ENCODE measurements at places on chromosomes 5 and 9.

- DNase-seq, result no peak
These were observed 208.4 kb downstream of the CD180 start for GRCh38 chr5:66987949-66988838.

DNA sequence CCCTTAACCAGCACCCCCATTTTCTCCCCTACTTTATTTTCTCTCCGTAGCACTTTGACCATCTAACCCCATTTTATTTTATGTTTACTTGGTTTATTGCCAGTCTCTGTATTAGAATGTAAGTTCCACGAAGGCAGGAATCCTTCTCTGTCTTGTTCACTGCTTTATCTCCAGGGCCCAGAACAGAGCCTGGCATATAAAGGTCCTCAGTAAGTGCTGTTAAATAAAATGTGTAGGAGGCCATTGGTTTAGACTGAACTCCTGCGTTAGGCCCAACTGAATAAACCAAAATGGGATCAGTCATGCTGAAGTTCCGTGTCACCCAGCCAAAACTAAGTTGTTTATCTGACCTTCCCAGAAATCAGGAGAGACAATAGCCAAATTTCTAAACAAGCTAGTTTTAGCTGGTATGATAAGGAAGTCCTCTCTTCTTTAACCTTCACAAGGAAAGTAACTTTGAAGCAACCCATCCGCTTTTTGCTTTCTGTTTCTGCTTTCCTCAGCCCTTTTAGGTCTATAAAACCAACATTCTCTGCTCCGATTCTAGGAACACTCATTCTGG lies 29.0 kb upstream of the CCNJL start:
- no peak for DNase-seq

DNA sequence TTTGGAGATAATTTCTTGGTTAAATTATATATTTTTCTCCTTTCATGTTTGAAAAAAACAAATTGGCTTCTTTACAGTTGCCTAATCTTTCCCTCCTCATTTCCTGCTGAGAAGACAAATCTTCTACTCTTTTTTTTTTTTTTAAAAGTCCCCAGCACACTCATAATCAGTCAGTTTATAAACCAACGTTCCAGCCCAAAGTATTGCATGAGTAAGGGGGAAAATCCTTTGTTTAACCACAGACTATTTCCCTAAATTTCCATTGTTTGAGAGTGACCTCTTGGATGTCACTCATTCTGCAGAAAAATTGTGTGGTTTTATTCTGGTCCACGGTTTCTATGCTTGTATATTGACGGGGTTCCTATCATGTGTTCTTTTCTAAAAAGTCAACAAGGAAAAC lies 55.1 kb upstream of the TLR4 start:
- no peak for DNase-seq

DNA sequence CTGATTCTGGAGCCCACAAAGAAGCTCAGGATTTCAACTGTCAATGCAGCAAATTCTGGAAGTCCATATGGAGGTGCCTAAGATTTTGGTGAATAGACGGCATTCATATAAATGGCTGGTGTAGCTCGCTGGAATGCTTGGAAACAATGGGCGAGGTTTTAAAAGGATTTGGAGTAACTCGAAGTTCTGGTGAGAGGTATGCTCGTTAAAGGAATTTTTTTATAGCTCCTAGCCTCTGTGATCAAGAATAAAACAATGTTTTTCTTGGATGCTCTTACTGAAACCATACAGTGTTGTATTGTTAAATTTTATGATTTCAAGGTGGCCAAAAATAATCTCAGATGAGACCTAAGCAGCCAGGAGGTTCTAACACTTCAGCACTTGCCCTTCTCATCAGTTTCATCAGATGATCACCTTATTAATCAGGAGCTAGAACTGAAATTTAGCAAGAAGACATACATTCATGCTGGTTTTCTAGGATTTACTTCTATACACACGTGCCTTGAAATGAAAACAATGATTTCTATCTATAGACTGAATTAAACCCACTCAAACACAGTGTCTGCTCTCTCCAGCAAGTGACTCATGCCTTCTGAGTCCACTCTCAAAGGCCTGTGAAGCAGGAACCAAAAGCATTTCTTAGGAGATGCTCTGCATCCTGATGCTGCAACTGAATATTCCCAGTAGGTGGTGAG lies 79.2 kb downstream of the OTULIN start:
- no peak for DNase-seq

GRCh38 chr9:129968690-129969485 lies 74.1 kb downstream of the FNBP1 start:
- DNase-seq, result no peak

GRCh38 chr5:58191443-58191842 lies 268.4 kb downstream of the PLK2 start:
- DNase-seq, result no peak

GRCh38 chr5:16871746-16872339 lies 64.2 kb downstream of the MYO10 start:
- DNase-seq, result no peak

GRCh38 chr9:10843151-10843550 lies 230.3 kb upstream of the PTPRD start:
- no peak for DNase-seq

GRCh38 chr5:93225748-93226147 lies 355.3 kb downstream of the NR2F1-AS1 start:
- DNase-seq, result no peak

- peak; percentile 61 for DNase-seq
These were observed 1.1 kb upstream of the SEMA4D start for GRCh38 chr9:89498852-89499480.

GRCh38 chr9:136881691-136882108 lies 4.6 kb upstream of the TRAF2 start:
- DNase-seq, result no peak

GRCh38 chr9:133063500-133064231 lies 1.9 kb downstream of the CEL start:
- DNase-seq, result no peak

DNA sequence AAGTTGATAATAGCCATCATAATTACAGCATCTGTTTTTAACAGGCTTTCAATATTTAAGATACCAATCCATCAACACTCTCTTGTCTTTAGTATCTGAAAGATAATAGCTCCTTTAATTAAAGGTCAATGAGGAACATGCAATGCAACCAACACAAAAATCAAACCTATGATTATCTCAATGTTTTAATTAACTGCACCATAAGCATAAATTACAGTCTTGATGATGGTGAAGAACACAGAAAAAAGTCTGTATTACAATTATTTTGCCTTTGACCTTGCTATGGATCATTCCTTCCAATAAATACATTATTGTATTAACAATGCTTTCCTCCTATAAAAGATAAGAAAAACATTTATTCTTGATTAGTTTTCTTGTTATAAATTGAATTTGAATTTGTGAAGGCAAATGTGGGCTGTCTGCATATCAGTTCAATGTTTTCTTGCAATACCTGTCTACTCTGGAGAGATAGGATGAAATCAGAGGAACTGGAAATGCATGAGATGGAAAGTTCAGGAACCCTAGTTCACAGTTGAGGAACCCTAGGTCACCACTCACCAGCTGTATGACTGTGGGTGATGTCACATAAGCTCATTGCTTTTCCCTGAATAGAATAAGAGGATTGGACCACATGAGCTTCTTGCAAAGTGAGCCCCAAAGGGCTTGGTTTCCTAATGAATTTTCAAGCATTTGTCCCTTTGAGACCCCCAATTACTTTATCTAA lies 58.5 kb upstream of the ANXA1 start:
- DNase-seq, result no peak

DNA sequence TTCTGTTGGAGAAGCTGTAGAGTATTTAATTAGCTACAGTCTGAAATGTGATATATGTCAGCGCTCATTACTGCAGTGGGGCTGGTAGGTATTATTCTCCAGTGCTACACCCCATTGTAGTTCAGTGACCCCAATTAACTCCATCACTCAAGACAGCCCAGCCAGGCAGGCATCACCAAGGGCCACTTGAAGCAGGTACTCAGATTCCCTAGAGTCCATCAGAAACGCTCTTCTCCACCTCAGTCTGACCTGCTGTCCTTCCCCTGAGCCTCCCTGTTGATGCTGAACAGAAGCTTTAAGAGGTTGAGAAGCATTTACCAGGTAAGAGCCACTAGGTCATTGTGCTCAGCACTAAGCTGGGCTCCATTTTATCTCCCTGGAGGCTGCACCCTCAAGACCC lies 71.8 kb downstream of the GALNT10 start:
- DNase-seq, result no peak

GRCh38 chr5:159324102-159324755 lies 6.1 kb downstream of the IL12B start:
- DNase-seq, result no peak

DNA sequence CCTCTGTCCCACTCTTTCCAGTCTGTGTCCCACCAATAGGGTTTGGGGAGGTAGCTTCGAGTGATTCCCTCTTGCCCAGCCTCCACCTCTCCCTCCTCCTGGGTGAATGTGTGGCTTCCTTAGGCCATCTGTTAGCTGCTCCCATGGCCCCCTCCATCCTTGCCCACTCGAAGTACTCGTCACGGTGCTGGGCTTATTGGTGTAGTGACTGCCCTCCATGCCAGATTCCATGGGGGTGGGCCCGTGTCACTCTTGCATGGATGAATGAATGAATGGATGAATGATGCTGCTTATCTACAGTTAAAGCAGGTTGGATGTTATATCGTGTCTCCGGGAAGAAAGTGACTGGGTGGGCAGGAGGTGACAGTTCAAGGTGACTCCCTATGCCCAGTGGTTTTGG lies 19.1 kb downstream of the HMCN2 start:
- no peak for DNase-seq

- no peak for DNase-seq
These were observed 2.5 kb downstream of the YIPF5 start for GRCh38 chr5:144167998-144168397.

DNA sequence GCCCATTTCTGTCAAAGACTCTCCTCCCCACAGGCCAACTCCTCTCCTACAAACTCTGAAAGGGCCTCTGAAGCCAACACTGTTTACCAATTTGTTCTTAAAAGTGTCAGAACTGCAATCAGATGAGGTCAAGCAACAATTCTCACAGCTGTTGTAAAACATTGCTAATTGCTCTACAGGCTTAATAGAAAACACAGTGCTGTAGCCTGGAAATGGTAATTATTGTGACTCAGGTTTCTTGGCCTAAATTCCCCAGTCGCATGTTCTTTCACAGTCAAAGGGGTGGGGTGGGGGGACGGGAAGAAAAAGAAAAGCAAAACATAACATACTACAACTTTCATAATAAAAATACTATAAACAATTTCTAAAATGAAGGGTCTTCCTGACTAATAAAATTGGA lies 343.2 kb downstream of the DMAC1 start:
- no peak for DNase-seq

- no peak for DNase-seq
These were observed 463.8 kb downstream of the BNC2 start for GRCh38 chr9:16406526-16407225.

- no peak for DNase-seq
These were observed 75.5 kb downstream of the RAI14 start for GRCh38 chr5:34731435-34732232.

- DNase-seq, result no peak
These were observed 31.7 kb downstream of the ITK start for GRCh38 chr5:157212307-157212706.

DNA sequence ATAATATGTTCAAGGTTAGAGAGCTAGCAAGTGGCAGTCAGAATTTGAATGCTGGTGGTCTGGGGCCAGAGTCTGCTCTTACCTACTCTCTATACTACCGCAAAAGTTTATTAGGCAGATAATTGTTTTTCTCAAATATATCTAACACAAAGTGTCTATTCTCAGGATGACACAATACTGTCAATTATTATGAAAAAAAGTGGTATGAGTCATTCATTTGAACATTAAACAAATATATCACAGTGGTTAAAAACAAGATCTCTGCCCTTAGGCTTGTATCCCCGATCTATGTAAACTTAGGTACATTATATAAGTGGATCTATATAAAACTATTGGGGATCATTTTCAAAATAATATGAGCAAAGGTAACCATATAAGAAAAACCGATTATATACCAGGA lies 354.9 kb downstream of the CETN3 start:
- no peak for DNase-seq

- DNase-seq, result no peak
These were observed 42.6 kb upstream of the NPR3 start for GRCh38 chr5:32668552-32668951.

DNA sequence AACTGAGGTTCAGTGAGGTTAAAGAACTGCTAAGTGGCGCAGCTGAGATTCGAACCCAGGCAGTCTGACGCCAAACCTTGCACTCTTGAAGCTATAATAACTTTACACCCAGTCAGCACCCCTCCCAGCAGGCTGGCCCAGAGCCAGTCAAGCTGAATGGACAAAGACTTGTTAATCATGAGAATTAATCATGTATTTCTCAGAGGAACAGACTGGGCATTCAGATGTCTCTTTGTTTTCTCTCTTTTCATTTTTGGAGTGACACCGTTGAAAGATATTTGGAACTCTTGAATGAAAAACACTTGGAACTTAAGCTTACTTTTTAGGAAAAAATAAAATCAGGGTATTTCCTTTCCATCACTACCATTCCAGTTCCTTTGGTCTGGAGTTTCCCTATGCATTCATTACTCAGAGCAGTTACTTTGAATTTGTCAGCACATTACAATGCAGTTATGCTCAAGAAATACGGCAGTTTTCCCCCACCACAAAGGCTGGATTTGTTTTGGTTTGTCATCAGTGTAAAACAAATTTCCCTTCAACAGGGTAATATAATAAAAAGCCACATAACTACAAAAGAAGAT lies 22.6 kb upstream of the MAMDC2 start:
- DNase-seq, result no peak

DNA sequence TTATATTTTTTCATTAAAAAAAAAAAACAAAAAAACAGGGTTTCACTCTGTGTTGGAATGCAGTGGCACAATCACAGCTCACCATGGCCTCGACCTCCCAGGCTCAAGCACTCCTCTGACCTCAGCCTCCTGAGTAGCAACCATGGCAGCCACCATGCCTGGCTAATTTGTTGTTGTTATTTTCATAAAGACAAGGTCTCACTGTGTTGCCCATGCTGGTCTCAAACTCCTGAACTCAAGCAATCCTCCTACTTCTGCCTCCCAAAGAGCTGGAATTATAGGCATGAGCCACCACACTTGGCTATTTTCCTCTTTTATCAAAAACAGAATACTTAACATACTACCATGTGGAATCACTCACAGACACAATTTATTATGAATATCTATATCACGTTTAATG lies 46.7 kb downstream of the UBAP2 start:
- no peak for DNase-seq

DNA sequence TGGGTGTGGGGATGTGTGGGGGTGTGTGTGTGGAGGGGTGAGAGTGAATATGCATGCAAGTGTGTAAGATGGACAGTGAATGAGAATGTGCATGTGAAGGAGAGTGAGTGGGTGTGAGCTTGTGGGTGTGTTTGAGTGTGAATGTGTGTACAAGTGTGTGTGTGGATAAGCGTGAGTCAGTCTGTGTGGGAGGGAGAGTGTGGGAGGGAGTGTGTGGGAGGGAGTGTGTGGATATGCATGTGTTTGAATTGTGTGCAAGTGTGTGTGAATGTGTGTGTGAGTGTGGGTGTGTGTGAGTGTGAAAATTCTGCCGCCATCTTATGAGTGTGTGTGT lies 3.7 kb upstream of the SCGB3A1 start:
- no peak for DNase-seq

DNA sequence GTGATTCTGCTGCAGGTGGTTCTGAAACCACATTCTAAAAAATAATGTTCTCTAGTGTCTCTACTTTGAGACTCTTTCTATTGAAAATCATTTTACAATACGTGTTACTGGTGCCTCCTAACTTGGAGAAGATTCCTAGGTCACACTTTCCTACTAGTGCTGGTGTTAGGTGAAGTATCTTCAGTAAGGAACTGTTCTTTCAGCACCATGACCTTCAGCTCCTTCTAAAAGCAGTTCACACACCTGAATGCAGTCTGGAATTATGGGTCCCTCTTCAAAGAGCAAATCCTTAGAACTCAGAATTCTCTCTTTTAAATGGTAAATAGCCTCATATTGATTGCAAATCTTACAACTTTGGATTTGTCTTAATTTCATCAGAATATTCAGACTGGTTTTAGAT lies 10.6 kb upstream of the DPYSL3 start:
- DNase-seq, result no peak

Data from CD4-positive, alpha-beta T cell treated with Interferon gamma for 1 hour (primary cell).